ENCODE measurements at places on chromosomes 5 and 9.

DNA sequence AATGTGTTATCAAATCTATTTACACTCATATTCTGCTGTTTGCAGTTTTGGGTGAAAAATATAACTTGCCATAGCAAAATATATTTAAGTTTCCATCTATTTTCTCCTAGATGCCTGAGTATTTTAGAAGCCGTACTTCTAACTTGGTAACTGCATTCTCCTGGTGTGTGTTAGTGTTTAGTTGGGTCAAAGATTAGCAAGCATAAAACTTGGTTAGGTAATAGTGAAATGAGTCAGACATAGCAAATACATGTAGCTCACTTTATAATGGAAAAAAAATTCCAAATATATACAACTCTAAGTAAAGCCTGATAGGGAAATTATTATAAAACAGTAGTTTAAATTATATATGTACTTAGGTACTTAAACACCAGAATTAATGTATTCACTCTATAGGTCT, 640.7 kb upstream of the ST8SIA4 start:
- no peak for DNase-seq

- DNase-seq = no peak
These were observed 17.1 kb downstream of the MTX3 start for GRCh38 chr5:79973996-79974395.

DNA sequence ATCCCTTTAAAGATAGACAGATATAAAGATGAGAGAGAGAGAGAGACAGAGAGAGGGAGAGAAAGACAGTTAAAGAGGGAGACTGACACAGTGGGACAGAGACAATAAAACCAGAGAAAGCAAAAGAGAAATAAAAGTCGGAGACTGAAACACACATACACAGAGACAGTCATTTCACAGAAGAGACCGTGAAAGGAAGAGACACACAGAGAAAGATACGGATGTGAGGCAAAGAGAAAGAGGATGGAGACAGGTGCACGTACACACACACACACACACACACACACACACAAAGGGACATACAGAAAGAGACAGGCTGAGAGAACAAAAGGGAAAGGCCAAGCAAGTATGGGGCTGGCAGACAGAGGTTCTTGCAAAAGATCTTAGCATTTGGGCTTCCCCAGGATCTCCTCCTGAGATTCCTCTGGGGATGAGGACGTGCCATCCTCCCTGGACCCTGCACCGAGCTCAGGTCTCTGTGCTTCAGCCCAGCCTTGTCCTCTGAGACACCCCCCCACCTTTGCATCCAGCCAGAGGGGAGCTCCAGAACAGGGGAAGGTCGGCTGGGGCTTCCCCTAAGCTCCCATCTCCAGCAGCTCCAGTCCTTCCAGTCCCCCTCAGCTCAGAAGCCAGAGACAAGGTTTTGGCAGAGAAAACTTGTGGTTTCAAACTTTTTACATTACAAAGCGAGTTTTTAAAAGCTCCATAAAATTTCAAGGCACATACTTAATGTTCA, 318.4 kb upstream of the PANK3 start:
- no peak for DNase-seq

DNA sequence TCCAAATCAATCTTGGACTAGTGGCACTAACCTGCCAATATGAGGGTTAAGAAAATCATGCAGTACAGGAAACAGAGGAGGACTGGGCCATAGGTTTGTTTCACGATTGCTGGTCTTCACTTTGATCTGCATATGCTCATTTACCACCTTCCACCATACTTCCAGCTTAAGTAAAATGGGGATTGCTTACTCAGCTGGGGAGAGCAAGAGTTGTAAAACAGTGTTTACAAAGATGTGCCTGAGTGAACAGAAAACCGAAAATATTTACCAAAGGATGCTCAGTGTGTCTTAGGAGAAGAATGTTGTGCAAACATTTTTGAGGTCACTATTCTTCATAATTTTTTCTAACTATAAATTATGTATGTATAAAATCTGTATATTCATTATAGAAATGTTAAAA, 65.1 kb upstream of the DNAH5 start:
- peak; percentile 80 for DNase-seq
